Fibroblast of mammary gland (primary cell): ENCODE measurements at places on chromosomes 7 and 10.

- DNase-seq: no peak
Measured at GRCh38 chr10:52499281-52499680, 185.2 kb downstream of the DKK1 start.

DNA sequence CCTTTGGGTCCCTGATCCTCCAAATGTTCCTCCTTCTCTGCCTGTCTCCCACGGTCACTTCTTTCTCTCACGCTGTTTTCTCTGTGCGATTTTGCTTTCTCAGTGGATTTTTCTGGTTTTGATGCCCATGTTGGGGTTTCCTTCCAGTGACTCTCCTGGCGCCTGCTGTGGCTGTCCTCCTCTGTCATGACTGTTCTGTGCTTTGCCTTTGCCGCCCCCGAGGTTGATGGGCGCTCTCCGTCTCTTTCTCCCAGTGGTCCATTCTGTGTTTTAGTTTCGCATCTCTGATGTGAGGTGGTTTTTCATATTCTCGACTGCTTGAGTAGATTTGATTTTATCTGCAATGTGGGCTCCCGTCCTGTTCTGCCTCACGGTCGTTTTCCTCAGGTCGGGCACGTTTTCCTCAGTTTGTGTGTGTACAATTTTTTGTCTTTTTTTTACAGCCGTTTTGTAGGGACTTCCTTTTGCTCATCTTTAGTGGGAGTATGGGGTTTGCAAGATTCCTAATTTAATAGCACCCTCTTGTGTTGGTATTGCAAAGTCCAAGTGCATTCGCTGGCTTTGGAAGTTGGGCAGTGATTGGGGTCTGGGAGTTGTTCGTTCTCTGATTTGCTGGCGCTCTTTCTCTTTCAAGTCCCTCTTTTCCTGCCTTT lies 100.0 kb downstream of the INPP5A start:
- DNase-seq: peak; percentile 73

- DNase-seq: no peak
Measured at GRCh38 chr7:142771353-142771723, 568 bp downstream of the PRSS2 start.

- no peak for DNase-seq
Measured at GRCh38 chr7:127158659-127159058, 94.1 kb downstream of the GRM8 start.

- no peak for DNase-seq
Measured at GRCh38 chr7:74216361-74216761, 6.6 kb downstream of the LAT2 start.

GRCh38 chr7:90430614-90431460 lies 27.6 kb downstream of the CLDN12 start:
- DNase-seq: no peak

- DNase-seq: no peak
Measured at GRCh38 chr10:74436523-74437170, 285.6 kb downstream of the ADK start.

GRCh38 chr7:129851174-129851573 lies 101.6 kb downstream of the UBE2H start:
- no peak for DNase-seq

DNA sequence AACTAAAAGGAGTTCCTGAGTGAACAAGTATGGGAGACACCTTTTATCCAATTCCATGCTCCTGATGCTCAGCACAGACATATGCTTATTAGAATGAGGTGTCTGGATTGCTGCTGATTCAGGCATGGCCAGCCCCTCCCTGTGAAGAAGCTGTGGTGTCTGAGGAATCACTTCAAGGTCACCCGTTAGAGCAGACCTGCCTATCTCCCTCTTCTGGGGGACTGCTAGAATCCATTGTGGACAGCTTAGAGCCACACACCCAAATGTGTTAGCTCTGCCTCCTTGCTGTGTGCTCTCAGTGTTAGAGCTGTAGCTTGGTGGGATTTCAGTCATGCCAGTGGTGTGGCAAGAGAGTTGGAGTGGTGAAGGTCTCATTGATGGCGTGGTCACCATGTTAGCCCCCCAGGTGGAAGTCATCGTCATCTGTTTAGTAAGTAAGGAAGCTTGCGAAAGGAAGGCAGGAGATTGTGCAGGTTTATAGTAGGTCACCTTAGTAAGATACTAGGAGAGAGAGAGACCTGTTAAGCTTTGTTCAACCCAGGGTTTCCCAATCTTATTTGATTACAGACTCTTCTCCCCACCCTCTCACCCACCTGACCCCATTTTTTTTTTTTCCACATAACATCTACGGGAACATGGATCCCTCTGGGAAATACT lies 12.8 kb downstream of the PRXL2A start:
- no peak for DNase-seq

- no peak for DNase-seq
Measured at GRCh38 chr7:137981175-137981574, 20.7 kb downstream of the CREB3L2 start.

GRCh38 chr10:116768786-116769185 lies 26.4 kb upstream of the HSPA12A start:
- DNase-seq: no peak

DNA sequence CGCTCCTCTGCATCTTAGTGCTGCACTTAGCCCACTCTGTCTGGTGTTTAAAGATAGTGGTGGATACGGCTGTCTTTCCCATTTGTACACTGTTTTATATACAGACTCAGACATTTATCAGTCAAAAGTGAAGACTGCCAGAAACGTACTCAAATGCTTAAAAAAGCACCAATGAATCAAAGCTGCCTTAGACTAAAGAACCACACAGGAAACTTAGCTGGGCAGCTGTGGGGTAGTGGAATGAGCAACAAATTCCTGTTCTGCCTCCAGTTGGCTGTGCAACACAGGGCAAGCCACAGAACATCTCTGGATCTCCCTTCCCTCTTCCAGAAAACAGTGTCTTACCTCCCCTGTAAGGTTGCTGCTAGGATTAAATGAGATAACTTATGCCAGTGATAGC lies 76.0 kb downstream of the ATXN7L1 start:
- DNase-seq: peak; percentile 36

DNA sequence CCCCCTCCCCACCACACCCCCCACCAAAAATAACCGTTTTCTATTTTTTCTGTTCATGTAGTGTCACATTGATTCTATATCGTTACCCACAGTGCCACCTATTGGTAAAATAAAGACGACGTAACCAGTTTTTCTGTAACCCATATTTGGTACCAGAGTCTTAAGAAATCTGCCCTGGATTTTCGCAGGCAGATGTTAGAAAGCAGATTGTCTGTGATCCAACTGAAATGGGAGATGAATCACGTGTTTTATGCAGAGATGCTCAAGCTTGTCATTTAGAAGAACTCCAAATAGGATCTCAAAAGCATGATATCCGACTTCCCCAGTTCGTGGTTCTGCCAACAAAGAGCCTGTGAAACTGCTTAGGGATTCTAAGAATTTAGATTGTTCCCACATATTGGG lies 261.1 kb upstream of the CSTF2T start:
- peak; percentile 84 for DNase-seq

DNA sequence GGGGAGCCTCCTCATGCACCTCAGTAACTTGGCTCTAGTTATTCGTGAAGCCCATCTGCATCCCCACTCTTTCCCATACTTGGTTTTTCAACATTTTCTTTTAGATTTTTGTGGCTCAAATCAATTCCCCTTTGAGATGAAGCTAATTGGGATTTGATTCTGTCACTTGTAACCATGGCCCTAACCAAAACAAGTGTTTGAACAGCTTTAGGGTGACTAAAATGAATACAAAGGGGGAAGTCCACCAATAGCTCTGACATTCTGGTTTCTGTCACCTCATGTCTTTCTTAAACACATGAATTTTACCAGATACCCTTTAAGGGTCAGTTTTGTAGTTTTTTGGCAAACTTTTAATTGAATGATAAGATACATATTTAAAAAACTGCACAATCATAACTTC lies 87.0 kb downstream of the PCGF5 start:
- no peak for DNase-seq

DNA sequence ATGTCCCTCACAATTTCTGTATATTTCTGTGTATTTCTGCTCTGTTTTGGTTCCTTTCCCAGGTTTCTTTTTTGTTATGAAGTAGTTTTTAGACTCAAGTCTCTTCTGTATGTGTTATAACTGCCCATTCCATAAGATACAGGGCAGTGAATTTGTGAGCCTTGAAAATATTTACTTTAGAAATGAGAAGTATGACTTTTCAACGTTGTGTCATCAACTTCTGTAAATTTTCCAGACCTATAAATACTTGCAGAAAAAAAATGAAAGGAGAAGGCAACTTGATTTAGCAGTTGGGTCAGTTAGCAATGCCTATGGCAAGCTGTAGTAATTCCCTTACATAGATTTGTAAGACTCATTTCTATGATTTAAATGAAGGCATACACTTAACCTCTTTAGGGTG lies 11.5 kb downstream of the EGFR start:
- DNase-seq: peak; percentile 44

DNA sequence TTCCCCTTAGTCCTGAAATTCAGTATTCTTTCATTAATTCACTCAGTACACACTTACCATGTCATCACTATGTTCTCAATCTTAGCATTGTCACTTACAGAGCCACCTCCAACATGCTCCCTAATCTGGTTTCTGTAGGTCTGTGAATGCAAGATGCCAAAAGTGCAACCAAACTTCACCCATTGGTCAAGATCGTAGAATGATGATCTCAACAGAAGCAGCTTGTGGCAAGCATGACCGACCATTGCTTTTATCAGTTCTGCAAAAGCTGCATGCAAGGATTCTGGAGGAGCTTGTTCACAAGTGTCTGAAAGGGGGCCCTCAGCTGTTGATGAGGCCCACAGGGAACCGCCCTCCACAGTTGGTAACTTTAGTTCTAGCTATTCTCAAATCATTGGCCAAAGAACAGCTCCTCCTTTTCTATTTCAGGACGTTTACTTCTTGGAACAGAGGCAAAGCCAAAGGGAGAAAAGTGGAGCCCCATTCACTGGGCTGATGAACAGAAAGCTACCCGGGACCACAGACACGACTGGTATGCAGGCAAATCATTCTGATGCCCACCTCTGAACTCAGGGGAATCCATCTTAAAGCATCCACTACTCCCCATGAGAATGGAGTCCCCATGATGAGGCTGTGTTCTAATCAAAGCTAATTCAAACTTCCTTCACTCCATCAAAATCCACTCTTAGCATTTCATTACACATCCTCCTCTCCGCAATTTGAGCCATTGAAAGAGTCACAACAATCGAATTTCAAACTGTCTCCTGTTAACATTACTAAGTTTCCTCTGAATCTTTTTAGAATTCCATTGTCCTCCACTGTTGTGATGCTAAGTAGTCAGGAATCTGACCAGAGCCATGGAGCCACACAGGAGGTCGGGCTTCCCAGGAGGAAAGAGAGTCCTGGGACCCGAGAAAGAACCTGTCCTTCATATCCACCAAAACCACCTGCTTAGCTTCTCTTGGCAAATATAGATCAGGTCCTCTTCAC lies 13.9 kb downstream of the GRB10 start:
- no peak for DNase-seq

GRCh38 chr10:129421399-129422010 lies 45.5 kb upstream of the MGMT start:
- DNase-seq: no peak

DNA sequence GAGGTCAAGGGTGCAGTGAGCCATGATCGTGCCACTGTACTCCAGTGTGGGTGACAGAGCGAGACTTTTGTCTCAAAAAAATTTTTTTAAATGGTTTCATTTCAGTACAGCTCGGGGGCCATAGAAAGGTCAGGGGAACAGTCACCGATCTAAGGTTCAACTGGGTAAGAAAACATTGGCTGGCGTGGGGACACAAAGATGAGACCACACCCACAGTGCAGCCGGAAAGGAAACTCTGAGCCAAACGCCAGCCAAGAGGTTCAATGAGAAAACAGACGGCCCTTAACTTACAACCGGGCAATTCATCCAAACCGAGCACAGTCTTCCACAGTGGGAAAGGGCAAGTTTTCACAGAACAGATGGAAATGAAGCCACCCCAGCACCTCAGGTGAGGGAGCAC lies 65.1 kb downstream of the SLC37A3 start:
- no peak for DNase-seq

GRCh38 chr10:119539359-119539825 lies 3.1 kb downstream of the RGS10 start:
- no peak for DNase-seq

DNA sequence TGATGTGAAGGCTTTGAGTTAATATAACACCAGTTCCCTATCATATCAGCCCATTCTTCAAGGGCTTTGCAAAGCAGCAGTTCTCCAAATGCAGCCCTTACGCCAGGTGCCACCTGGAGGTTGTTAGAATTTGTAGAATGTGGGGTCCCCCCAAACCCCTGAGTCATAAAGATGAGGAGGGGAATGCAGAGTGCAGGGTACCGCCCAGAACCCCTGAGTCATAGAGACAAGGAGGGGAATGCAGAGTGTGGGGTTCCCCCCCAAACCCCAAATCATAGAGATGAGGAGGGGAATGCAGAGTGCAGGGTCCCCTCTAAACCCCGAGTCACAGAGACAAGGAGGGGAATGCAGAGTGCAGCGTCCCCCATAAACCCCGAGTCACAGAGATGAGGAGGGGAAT lies 605.8 kb downstream of the PTPRN2 start:
- DNase-seq: no peak

GRCh38 chr7:119647286-119647685 lies 625.7 kb upstream of the KCND2 start:
- peak; percentile 57 for DNase-seq

DNA sequence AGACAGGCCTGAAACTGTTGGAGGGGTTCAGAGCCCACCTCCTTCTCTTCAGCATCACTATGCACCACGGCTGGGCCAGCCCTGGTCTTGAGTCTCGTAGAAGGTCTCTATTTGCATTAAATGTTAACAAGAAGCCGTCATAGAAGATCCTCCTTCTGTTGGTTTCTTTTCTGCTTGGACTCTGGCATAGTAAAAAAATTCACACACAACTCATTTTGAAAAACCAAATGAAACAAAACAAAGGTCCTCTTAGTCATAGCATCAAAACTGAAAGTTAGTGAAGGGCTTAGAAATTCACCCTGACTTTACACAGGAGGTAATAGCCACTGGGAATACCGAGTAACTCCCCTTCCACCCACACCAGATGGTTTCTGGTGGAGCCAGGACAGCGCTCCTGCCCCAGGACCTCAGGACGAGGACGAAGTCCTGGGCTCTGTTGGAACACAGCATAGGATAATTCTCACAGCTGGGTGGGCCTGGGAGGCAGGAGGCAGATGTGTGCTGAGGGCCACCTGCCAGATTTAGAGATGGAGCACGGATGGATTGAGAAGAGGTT lies 248.4 kb upstream of the KLF6 start:
- no peak for DNase-seq

GRCh38 chr10:15208221-15208620 lies 39.7 kb upstream of the NMT2 start:
- DNase-seq: no peak

- no peak for DNase-seq
Measured at GRCh38 chr7:83451501-83452045, 197.4 kb downstream of the SEMA3E start.
